ENCODE measurements at places on chromosomes 5 and 9.

DNA sequence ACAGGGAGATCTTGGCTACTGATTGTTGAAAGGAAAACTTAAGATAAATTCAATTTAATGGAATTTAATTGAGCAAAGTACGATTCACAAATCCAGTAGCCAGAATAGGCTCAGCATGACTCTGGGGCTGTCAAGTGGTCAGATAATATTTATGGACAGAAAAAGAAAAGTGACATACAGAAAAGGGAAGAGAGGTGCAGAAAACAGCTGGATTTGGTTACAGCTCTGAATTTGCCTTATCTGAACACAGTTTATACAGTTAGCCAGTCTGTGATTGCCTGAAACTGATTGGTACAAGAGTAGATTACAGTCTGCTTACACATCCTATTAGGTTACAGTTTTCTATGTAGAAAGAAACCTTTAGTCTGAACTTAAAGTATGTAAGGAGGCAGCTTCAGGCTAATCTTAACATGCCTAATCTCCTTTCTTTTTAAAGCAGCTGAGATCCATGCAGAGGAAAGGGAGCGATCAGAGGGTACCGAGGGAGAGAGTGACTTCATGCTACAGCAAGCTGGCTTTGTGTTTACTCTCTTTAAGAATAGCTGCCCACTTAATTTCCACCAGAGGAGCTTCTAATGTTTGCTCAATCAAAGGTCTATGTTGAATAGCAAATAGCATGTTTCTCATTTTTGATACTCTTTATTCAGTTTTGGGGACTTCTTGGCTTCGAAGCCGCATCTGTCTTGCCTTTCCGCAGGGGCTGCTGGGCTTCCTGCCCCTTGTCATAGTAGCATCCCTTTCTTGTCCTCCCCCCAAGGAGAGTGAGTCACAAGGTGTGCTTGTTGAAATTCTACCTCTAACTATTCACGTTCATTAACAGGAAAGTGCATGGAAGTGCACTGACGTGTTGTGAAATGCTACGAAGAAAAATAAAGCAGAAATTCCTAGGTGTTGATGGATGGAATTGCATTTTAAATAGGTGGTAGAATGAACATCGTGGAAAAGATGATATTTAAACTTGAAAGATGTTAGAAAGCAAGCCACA lies 761.2 kb downstream of the TAF11L14 start:
- DNase-seq = no peak

DNA sequence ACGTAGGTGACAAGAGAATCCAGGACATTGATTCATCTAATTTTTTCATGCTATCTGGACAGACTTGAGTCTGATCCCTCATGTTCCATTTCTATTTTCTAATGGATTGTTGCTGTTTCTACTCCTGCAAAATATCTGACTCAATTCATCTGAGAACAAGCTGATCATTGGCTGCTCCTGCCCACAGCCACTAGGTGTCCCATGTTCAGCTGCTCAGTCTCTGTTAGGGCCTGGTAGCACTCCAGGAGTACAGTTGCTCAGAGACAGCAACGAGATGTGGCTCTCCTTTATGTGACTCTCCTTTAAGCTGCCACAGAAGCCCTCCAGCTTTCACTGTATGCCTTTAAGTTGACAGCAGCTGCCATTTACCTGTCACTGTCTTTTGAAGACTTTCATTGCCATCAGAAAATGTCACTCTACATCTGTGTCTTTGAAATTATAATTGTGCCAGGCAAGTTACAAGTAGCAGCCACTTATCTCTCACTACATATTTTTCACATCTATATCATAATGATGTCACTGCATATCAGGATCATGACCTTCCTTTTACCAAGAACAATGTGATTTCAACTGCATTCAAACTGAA lies 1944.2 kb upstream of the NUDT12 start:
- no peak for DNase-seq

- DNase-seq = no peak
These were observed 371 bp upstream of the PITX1 start for GRCh38 chr5:135034236-135034962.

GRCh38 chr5:59891962-59892643 lies 1.4 kb downstream of the PDE4D start:
- no peak for DNase-seq

DNA sequence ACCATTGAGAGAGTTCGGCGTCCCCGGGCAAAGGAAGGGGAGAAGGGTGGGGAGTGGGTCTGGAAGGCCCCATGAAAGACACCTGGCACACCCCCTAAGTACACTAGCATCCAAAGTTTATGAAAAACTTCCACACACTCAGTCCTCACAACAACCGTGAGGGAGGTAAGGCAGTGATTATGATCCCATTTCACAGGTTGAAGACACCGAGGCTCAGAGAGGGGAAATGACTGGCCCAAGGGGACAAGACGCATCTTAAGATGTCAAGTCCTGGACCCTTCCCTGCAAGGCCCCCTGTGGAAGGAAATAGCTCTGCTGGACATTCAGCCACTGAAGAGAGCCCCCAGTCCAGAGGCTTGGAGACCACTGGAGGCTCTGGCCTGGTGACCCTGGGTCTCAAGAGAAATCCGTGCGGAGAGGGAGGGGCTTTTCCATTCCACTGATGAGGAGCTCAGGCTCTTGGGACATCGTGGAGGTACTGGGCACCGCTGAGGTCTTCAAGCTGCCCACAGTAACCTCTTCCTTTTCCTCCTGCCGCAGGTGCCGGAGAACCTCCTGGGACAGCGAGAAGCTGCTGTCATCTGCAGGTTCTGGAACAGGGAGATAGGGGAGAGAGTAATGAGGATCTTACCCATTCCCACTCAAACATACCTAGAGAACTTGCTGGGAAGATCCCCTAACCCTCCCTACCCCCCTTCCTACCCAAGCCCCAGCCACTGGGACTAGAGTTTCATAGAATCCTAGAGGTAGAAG lies 5.2 kb downstream of the SMIM33 start:
- no peak for DNase-seq

- DNase-seq = no peak
These were observed 54.4 kb downstream of the AUH start for GRCh38 chr9:91307279-91307678.

DNA sequence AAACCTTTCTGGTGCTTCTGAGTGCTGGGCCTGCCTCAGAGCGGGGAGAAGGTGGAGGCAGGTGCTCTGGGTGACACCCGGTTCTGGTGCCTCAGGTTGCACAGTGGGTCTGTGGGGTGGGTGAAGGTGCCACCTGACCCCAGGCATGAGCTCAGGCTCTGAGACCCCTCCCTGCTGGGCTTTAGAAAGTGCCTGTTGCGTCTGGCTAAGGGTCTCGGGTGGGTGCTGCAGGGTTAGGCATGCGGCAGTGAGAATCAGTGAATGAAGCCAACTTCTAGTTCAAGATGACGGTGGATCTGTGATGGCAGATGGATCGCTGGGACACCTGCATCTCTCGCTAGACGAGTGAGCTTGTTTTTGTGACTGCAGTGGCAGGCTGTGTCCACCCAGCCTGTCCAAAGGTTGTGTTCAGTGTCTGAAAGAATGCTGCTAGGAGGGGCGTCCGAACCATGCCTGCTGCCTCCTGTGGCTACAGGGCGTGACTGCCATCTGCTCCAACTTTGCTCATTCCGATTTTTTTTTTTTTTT lies 5.0 kb downstream of the SQSTM1 start:
- no peak for DNase-seq

- DNase-seq = no peak
These were observed 5.4 kb downstream of the ROPN1L start for GRCh38 chr5:10447041-10447440.

DNA sequence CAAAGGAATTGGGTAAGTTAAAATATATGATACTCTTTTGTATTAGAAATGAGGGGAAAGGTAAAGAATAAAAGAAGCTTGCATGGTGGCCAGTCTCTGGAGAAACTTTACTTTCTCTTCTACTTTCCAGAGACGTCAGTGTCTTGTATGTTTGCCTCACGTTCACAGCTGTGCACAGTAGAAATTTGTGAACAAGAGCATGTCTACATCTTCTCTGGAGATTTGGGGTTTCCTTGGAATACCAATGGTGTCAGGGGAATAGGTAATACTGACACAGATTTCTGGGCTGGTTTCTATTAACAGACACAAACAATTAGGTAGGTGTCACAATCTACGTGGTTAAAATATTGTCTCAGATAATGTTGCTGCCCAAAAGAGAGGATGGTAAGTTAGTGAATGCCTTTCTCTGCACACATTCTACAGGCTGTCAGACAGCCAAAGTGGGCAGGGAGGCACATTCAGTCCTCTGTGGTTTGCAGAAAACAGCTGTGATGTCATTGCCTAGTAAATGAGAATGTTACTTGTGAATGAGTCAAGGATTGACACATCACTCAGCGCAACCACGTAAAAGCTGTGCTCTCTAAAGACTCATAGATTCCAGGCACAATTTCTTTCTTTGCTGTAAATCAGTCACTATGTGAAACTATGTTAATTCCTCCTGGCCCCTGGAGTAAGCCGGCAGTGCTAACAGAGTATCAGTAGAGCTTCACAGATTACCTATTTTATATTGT lies 397.1 kb downstream of the MAN2A1 start:
- no peak for DNase-seq

DNA sequence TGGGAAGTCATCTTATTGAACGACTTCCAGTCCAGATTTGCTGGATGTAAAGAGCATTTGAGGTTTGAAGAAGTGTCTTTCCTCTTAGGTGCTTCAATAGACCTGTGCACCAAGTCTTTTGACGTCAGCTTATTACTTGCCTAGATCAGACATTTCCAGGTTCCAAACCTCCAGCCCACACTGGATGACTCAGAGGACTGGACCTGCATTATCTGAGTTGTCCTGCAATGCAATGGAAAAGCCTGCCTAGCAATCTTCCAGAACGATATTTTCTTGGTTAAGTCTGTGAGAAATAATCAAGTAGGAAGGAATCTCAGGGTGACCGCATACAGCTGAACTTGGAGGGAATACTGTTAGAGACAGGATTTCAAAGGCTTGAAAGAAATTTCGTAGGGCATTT lies 147.2 kb upstream of the MOCS2 start:
- DNase-seq = no peak

DNA sequence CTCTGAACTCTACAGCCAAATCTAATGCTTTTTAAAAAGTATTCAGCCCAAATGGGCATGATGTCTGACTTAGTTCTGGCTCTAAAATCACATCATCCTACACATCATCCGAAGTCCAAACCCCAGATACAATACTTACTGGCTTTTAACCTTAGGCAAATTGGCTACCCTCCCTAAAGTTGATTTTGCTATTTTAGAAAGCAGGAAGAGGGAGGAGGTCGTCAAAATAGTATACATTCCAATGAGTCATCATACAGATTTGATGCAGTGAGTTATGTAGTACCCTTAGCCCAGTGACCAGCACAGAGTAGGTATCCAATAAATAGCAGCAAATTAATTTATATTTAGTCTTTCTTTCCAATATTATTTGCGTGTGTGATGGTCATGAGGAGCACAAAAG lies 582.0 kb upstream of the TUSC1 start:
- DNase-seq = no peak

- DNase-seq = no peak
These were observed 1.9 kb upstream of the SLC44A1 start for GRCh38 chr9:105242557-105242956.

DNA sequence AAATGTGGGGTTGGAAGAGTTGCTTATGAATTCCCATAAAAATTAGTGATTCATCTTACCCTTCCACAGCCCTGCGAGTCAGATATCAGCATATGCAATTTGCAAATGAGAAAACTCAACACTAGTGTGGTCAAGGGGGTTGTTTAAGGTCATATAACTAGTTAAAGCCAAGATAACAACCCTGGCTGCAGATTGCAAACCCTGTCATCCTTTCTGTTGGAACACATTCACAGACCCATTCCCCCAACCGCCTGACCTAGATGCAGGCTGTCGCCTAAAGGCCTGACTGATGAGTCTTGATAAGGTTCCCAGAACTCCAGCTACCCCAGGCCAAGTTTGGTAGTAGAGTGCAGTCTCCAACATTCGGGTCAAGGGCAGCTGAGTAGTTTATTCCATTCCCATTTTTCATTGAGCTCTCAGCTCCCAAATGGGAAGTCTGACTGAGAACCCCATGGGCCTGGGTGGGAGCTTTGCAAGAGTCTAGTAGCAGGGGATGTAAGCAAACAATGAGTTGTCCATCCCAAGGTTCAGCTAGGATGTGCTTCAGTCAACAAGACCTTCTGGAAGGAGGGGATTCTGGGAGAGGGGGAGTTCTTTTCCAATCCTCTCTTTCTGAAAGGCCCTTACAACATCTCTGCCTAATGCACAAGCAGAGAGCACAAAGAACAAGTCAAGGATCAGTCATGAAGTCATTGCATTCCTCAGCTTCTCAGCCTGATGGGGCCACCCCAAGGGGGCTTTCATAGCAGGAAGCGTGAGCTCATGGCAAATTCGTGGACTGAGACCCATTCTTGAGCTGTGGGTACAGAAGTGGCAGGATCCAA lies 40.3 kb downstream of the ADAM19 start:
- no peak for DNase-seq

- no peak for DNase-seq
These were observed 47.7 kb downstream of the PWWP2A start for GRCh38 chr5:160071516-160071915.

DNA sequence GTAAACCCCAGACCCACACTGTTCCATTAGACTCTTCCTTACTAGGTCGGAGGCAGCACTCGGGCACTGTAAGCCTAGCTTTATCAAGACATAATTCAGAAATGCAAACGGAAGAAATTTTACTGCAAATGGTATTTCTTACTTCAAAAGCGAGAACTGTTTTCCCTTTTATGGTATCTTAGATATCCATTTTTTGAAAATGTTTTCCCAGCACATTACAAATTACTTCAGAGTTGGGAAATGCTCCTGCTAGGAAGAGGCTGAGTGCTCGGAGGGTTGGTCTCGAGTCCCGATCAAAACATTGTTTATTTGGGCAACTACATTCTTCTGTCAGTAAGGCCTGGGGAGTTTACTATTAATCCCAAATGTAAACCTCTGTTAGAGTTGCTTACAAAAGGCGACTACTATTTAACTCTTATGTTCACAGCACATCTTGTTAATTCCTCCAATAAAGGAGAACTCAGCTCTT lies 332.9 kb downstream of the CWC27 start:
- no peak for DNase-seq

DNA sequence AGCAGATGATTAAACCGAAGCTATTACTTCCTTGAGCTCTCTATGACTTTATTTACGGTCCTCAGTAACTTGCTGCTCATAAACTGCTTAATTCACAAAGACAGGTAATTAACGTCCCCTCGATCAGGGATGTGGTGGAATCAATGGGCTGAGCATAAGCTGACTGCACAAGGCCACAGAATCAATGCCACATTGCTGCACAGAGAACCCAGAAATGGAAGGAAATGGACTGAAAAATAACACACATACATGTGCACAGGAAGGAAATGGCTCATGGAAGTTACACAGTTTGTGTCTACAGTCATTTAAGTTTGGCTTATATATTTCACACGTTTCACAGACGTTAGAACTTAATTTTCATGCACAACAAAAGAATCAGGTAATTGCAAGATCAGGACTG lies 118.3 kb upstream of the KLF9 start:
- no peak for DNase-seq

DNA sequence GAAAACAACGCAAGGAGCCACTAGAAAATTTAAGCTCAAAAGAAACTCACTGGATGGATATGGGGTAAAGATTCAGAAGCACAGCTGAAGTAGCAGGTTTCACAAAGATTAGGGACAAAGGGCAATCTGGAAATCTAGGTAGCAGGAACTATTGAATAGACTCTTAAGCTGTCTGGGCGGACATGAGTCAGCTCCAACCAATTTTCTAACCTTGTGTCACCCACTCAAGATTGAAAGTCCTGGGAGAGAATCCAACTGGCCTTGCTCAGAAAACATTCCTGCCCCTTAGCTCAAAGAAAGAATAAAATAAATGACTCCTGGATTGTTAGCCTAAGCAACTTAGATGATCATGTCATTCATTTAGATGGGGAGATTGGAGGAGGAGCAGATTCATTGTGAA lies 69.2 kb downstream of the STK32A start:
- no peak for DNase-seq

Data from NCI-H2081 treated with DMSO at 0.1 percent for 48 hours (cell line).